ENCODE measurements at places on chromosomes 11 and 22.

GRCh38 chr11:45859661-45860140 lies 12.4 kb downstream of the CRY2 start:
- no peak for DNase-seq

DNA sequence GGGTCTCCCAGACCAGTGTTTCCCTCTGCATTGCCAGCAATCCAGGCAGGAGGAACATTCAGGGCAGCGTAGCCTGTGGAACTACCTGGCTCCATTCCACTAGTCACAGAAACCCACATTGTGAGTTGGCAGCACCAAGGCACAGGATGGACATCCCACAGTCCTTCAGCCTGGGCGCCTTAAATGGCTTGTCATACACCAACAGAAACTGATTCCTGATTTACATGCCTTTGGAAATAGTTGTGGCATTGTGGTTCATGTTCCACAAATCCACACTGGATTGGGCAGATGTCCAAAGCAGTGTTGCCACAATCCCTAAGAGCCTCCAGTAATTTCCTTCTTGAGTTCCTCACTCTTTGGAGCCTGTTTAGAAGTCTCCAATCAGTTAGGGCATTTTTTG lies 225.6 kb downstream of the BLID start:
- no peak for DNase-seq

DNA sequence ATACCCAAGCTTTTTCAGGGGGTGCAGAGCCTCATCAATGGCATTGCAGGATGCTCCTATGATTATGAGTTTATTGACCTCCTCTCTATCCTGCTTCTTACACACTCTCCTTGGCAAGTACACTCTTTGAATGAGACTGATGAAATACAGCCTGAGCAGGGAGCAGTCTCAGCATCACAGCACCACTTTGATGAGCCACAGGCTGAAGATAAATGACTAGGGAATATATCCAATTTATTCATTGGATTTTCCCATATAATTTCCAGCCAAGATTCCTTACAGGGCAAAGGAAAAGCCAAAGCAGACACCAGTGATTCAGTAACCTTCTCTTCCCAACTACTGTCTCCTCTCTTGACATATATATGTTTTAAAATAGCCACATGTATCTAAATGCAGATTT lies 79.2 kb downstream of the CASP12 start:
- DNase-seq: no peak

- DNase-seq: no peak
Observed at GRCh38 chr22:35882211-35883030, 146.2 kb downstream of the RBFOX2 start.

GRCh38 chr11:61667684-61668305 lies 12.4 kb upstream of the DAGLA start:
- DNase-seq: no peak

GRCh38 chr22:38017272-38017920 lies 33.0 kb upstream of the SOX10 start:
- no peak for DNase-seq

- no peak for DNase-seq
Observed at GRCh38 chr11:71582309-71582895, at the start of gene KRTAP5-11. Gene KRTAP5-11 (minus strand): TSS chr11:71582875. CDS start chr11:71582837, 38 bp downstream.

DNA sequence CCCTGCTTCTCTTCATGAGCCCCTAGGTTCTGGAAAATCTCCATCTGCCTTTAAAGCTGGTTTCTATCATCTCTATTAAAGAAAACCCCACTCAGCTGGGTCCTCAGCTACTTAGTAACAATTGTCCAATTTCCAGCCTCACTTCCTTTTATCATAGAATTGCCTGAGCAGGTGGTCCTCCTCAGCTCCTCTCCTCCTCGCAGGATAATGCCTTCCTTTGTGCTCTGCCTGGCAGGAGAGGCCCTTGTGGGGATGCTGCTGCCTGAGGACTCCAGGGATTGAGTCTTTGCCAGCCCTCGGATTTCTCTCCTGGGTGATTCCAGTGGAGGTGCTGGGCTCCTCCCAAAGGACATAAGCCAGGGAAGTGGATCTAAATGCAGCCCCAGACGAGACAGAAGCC lies 448.3 kb downstream of the INSC start:
- no peak for DNase-seq

DNA sequence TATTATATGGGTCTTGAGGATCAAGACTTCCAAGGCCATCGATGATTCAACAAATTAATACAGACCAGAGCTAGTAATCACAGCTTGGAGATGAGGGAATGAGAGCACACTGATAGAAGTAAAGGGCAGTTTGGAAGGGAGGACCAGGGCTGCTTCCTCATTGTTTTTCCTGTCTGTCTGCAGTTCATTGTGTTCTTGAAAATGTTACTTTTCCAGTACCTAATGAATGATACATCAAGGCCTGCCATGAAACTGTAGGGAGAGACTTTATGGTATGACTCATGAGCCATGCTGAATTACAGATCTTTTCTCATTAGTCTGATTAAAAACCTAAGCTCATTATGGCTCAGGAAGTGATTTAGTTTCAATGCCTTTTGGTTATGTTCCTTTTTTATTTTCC lies 855.6 kb downstream of the KCNA4 start:
- no peak for DNase-seq

- DNase-seq: no peak
Observed at GRCh38 chr22:46369716-46370583, 34.4 kb downstream of the TRMU start.

DNA sequence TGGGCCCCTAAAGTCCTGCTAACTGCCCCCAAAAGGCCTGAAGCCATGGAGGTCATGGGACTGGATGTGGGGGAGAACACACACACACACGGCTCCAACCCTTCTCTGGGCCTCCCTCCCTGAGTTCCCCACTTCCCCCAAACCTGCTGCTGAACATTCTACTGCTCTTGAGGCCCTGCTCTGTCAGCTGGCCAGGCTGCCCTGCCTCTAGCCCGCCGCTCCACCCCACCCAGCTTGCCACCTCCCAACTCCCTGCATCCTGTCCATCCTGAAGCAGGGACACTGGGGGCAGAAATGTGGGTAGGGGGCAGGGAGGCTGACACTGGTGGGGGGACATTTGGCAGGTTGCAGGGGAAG lies 1.0 kb downstream of the KCNJ4 start:
- DNase-seq: no peak

GRCh38 chr11:36447514-36447913 lies 62.6 kb downstream of the TRAF6 start:
- DNase-seq: no peak

DNA sequence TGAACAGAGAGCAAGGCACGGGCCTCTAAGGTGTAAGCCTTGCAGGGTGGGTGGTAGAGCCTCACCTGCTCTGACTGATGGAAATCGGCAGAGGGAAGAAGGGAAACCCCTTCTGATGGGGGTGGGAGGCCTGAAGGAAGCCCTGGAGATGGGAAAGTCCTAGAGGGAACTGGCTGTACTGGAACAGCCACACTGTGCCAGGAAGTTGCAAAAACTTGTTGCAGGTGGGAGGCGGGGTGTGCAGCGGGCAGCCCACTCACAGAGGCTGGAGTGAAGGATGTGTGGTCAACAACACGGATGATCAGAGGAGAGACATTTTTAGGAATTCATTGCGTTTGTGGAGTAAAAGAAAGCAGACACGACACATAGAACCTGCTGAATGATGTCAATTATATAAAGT lies 91.3 kb downstream of the ZC3H12C start:
- no peak for DNase-seq

DNA sequence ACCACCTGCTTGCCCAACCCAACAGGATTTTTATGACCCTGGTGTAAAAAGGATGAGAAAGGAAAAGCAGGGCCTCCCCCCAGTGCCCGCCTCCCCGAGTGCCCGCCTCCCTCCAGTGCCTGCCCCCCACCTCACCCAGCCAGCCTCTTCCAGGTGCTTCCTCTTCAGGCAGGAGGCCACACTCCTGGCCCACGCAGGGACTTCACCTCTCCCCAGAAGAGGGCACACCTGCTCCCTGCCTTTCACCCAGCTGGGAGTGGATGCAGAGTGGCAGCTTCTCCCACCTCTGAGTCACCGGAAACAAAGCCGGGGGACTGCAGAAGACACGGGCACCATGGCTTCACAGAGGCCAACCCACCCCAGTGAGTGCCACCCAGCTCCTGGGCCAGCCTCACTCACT lies 16.1 kb downstream of the CPT1A start:
- no peak for DNase-seq

DNA sequence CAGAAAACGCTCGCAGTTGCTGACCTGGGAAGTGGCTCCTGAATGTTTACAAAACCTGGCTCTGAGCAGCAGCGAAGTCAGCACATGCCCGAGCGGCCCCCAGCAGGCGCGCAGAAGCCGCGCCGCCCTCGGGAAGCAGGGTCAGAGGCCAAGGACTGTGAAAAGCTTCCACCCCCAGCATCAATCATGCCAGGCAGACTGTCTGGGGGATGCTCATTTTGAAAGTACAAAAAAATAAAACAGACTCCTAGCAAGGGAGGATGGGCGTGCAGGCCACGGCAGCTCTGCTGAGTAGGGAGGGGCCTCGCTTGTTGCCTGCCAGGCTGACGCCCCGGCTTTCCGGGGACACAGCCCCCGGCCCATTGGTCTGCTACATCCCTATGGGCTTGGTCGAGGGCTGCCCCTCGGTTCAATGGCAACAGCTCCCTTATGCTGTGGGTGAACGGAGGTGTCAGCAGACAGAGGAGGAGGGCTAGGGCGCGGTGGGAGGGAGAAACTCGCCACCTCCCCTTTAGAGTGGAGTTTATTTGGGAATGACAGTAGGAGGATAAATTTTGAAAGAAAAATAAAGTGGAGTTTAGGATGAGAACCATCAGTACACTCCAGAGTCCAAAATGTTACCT lies 37.7 kb upstream of the GNB1L start:
- no peak for DNase-seq

- DNase-seq: no peak
Observed at GRCh38 chr22:40178417-40179409, 988 bp downstream of the TNRC6B start.

- no peak for DNase-seq
Observed at GRCh38 chr11:88704485-88704884, 361.3 kb downstream of the GRM5 start.

DNA sequence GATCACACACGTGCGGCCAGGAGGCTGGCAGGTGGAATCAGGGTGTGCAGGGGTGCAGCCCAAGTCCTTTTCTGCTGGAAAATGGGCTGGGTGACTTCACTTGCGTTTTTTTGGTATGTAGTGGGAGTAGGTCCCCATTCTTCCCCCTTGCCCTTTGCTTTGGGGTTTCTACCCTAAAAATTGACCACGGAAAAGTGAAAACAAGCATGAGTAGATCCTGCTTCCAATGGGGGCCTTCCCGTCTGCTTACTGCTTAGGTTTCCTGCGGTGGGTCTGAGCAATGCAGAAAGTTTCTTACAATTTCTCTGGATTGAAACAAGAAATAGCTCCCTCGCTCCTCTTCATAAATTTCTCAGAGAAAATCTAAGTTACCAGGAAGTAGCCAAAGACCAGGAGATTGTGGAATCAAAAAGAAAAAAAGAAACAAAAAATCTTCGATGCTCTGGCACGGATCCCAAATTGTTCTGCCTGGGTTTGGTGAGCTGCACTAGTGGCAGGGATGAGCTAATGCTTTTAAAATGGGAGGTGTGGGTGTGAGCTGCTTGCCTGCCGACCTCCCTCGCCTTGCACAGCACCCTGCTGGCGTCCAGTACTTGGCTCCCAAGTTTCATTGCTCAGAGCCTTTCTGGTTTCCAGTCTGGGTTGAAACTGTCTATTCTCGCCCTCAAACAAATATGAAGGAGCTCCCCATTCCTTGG lies 2.4 kb downstream of the TIMP3 start:
- DNase-seq: no peak

GRCh38 chr11:120681434-120682331 lies 170.1 kb downstream of the GRIK4 start:
- no peak for DNase-seq
